ENCODE measurements at places on chromosomes 2 and 18.

- DNase-seq, result peak; percentile 5
Observed at GRCh38 chr2:176268976-176269318, 295 bp upstream of the MTX2 start.

DNA sequence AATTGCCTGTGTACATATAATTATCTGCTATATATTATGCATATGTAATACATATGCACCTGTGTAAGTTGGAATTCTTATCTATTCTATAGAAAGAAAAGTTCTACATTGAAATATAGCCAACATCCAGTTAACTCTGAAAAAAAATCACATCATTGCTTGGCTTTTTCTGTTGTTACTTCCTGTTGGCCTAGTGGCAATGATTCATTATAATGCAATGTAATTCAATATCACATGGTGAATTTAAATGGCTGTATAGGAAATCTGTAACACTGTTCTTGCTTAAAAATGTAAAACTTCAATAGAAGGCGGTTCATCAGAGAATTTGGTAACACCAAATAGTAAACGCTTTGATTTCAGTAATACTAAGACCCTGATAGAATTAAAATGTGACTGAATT lies 44.5 kb upstream of the MAP4K3 start:
- no peak for DNase-seq

GRCh38 chr2:201452058-201452921 lies 750 bp downstream of the STRADB start:
- DNase-seq, result peak; percentile 58

GRCh38 chr2:24577481-24577880 lies 86.4 kb downstream of the NCOA1 start:
- no peak for DNase-seq

- DNase-seq, result no peak
Observed at GRCh38 chr2:239746559-239747246, 278.4 kb downstream of the NDUFA10 start.

DNA sequence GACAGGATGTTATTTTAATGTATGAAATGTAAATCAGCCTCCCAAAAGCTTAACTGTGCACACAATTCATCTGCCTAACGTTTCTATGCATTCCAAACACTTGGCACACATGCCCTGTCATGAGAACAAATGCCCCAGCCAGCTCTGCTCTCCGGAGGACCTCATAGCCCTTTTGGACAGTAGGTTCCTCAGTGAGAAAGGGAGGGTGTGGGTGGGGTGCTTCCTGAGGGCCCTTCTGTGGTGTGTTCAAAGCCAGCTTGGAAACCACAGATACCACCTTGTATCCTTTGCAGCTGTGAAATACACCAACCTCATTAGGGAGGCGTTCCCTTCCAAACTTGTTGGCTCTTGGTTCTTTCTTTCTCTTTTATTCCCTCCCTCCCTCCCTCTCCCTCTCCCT lies 102.2 kb upstream of the ASB18 start:
- DNase-seq, result no peak

DNA sequence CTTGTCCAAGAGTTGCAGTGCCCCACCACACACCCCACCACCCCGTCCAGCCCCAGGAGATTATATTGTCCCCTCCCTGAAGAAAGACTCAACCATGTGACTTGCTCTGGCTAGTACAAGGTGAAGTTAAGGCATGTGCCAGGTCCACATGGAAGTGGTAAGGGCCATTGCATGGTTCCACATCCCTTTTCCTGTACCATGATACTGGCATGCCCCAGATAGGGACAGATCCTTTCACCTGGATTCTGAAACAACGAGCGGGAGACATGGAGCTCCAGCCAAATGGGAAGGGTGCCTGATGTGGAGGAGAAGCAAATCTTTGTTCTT lies 141.5 kb upstream of the APCDD1 start:
- no peak for DNase-seq

DNA sequence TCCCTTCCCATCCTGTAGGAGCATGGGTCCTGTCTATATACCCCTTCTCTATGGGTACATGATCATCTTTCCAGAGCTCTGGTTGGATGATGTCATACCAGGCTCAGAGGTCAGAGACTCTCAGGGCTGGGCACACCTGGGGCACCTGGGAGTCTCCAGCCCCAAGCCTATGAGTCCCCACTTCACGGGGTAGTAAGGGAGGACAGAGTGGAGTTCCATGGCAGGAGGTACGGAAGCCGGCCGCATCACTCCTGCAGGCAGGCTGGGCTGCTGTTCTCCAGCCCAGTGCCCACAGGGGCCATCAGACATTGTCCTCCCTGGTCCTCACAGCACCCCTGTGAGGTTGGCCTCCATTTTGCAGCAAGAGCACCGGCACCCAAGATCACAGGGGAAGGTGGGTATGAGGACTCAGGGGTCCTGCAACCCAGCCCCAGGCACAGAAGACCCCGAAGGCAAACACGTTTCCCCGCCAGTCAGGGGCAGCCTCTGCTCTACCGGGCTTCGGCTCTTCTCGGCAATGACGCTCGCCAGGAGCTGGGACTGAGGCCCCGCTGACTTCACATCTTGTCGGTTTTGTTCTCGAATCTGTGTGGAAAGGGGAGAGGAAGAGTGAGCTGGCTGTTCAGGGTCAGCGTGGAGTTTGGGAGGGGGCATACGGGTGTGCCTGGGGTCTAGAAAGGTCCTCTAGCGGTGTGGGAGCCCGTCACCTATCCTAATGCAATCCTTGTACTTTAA lies 91.5 kb downstream of the ADD2 start:
- DNase-seq, result no peak

GRCh38 chr2:151181524-151181923 lies 80.1 kb downstream of the RBM43 start:
- no peak for DNase-seq

DNA sequence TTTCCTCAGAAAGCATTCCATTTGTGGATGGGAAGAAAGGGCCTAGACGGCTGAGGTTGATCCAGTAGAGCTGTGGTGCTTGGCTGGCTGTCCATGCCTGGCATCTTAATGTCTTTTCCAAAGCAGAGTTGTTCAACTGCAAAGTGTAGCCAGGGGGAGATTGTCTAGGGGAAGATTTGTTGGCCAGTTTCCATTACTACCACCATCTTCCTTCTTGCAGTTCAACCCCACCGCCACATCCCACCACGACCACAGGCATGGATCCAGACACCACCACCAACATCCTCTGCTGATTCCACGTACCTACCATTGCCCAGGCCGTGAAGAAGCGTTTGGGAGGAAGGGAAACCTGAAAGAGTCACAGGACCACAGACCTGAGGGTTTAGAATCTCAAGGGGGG lies 50.7 kb upstream of the HAAO start:
- no peak for DNase-seq

Data from hematopoietic multipotent progenitor cell treated with erythropoietin and hydrocortisone succinate and interleukin-3 and kit ligand, for 15 days (in vitro differentiated cells).